CD8-positive, alpha-beta memory T cell (primary cell): ENCODE measurements at places on chromosomes 2 and 18. TPM values are rescaled to one million over a fixed set of nuclear protein-coding genes. Genes with fewer than 3 reads are reported as not detected.

DNA sequence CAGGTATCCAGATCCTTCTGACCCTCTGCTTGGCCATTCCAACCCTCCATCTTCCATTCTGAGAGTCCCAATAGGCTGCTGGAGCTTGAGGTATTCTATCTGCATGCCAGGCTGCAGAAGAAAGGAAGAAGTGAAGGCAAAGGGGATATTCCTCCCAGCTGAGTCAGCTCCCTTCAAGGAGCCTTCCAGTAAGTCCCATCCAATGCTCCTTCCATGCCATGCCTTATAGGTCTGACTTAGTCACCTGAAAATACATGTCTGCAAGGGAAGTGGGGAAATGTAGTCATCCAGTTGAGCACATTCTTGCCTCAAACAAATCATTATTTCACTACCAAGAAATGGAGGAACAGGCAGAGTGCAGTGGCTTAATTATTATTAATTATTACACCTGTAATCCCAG lies 464.6 kb downstream of the CNTNAP5 start:
- DNase-seq = no peak

GRCh38 chr2:37441055-37441454 lies 96.6 kb downstream of the QPCT start:
- DNase-seq = no peak

The ZNF385B gene
- not detected for total RNA-seq

The EGR4 gene
- total RNA-seq = 0.31 TPM

DNA sequence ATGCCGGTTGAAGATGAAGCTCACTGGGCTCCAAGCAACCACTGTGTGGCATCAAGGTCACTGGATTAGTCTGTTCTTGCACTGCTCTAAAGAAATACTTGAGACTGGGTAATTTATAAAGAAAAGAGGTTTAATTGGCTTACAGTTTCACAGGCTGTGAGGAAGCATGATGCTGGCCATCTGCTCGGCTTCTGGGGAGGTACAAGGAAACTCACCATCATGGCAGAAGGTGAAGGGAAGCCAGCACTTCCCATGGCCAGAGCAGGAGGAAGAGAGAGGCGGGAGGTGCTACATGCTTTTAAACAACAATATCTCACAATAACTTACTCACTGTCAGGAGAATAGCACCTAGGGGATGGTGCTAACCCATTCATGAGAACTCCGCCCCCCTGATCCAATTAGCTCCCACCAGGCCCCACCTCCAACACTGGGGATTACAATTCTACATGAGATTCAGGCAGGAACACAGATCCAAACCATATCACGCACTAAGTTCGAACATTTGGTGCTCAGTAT lies 109.7 kb upstream of the MGAT5 start:
- DNase-seq = no peak

DNA sequence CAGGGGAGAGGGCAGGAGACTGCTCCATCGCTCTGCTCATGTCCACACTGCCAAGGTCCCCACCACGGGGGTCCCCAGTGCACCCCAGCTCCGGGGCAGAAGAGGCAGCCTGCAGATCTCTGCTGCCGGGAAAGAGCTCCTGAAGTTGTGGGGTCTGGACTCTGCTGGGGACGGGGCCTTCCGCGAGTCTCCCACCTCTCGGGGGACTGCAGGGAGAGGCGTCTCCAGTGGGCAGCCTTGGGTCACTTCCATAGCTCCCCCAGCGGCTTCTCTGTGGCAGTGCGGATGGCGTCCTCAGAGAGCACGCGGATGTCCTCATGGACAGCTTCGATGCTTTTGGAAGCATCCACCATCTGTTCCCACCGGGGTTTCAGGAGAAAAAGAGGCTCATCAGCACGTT lies 10.7 kb downstream of the DTYMK start:
- no peak for DNase-seq

The ACTG2 gene
- not detected for total RNA-seq

The TRAPPC12 gene
- 74.1 TPM for total RNA-seq

- no peak for DNase-seq
Observed at GRCh38 chr2:215839309-215839708, 174.0 kb downstream of the MREG start.

The FEV gene
- not detected for total RNA-seq

The COX7A2L gene
- total RNA-seq = 99.8 TPM

- no peak for DNase-seq
Observed at GRCh38 chr2:236085647-236086046, 82.5 kb downstream of the GBX2 start.

The ITPRIPL1 gene
- 55.5 TPM for total RNA-seq

DNA sequence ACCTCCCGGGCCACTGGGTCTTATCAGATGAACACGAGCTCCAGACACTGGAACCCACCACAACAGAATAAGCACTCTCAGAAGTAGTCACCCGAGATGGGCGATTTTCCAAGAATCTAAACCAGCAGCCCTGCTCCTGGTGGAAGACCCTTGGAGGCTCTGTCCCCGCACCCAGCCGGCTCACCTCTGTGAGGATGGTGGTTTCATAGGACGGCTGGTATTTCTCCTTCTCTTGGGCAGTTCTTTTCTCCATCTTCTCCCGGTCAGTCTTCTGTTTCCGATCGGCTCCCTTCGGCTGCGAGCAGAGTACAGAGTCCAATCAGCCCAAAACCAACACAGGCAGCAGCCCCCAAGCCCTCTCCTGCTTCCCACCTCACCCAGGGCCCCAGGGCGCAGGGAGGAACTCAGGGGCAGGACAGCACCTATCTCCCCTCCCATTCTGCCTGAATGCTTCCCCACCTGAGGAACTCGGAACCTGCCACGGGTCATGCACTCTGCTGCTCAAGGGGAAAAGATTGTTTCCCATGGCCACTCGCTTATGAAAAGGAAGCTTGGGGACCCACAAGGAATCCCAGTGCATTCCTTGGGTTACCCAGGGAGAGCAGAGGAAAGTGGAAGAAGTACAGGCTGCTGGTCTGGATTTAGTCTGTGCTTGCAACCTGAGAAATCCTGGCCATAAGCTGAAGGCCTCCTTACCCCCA lies 42.7 kb downstream of the TFCP2L1 start:
- DNase-seq = no peak

DNA sequence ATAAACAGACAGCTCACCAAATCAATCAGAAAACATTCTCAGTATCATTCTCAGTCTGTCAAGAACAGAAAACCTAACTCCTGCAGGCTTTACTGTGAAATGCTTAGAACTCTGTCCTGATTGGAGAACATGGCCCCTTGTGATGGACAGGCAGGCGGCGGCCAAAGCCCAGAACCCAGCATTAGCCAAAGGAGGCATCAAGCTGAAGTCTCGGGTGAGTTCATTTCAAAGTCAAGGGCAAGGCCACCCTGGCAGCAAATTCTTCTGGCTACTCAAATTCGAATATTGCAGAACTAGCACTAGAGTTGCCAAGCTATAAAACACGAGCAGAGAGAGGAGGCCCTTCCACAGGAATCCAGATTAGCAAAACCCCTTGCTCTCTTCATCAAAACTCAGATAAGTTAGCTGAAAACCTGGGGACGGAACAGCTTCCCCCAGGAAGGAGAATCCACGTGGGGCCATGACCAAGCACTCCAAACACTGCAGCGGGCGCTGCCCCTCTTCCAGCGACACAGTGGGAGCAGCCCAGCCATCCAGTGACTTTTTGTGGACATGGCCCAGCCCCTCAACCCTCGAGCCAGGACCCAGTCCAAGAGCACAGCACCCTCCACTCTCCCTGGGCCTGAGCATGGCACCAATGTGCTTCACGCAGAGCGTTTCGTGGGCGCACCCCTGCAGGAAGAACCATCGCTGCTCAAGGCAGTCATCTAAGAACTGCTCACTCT lies 98.6 kb downstream of the HDAC4 start:
- DNase-seq = no peak

The BOLL gene
- not detected for total RNA-seq

The SCYGR4 gene
- not detected for total RNA-seq

DNA sequence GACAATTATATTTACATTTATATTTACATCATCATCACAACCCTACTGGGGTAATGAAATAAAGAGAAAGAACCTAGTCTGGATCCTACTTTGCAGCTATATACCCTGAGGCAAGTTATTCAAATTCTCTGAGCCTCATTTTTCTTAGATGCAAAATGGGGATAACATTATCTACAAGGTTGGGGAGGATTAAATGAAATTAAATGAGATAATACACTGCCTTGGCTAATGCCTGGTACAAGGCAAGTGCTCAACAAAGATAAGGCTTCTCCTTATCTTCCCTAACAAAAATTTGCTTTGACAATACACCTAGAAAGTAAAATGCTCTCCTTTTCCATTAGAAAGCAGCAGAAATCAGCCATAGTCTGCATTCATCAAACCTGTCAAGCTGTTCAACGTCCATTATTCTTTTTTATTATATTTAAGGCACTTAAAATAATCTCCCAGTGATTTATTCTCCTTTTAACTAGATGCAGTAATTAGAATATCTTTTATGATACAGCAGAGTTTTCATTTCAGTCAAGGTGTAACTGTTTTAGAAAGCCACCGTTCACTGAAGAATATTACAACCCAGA lies 44.8 kb downstream of the TCF4 start:
- DNase-seq = no peak
